ENCODE measurements at places on chromosomes 4 and X. TPM values are rescaled to one million over a fixed set of nuclear protein-coding genes. Genes with fewer than 3 reads are reported as not detected.

DNA sequence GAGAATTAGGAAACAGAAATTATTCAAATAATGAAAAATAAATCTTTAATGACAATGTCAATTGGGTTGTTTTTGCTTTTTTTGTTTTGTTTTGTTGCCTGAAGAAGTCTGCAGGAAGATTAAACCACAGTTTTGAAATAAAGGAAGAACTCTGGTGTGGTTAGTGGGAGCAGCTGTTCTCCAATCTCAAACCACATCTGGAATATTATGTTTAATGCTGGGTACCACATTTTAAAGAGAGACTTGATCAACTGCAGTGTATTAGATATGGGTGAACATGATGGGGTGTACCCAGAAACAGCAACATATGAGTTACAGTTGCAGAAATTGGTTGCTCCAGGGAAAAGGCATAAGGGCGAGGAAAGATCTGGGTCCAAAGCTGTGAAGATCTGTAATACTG lies 171.2 kb upstream of the RPL34 start:
- no peak for DNase-seq

- DNase-seq, result no peak
Measured at GRCh38 chrX:38165023-38165422, 55.6 kb downstream of the SRPX start.

Gene SUPT20HL1
- polyA plus RNA-seq, result not detected

Gene FGFBP2
- not detected for polyA plus RNA-seq

DNA sequence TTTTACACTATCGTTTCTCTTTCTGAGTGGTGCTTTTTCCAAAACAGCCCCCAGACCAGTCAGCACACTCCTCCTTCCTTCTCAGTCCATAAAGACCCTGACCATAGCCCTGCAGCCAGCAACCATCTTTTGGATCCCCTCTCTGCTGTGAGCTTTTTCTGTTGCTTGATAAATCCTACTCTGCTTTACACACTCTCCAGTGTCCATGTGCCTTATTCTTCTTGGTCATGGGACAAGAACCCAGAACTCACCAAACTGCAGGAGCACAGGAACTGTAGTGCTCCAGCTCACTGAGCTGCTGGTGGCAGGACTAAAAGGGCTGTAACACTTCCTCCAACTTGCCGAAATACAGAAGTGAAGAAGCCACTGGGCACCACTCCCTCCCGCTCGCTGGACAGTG lies 32.5 kb downstream of the COX18 start:
- DNase-seq, result no peak

DNA sequence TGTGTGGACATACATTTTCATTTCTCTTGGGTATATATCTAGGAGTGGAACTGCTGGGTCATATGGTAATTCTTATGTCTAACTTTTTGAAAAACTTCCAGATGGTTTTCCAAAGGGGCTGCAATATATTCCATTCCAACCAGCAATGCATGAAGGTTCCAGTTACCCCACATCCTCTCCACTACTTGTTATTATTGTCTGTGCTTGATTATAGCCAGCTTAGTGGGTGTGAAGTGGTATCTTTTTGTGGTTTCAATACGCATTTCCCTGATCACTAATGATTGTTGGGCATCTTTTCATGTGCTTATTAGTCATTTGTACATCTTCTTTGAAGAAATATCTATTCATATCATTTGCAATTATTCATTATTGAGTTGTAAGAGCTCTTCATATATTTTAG lies 31.5 kb upstream of the S100G start:
- no peak for DNase-seq
